ENCODE measurements at places on chromosomes 12 and 14.

DNA sequence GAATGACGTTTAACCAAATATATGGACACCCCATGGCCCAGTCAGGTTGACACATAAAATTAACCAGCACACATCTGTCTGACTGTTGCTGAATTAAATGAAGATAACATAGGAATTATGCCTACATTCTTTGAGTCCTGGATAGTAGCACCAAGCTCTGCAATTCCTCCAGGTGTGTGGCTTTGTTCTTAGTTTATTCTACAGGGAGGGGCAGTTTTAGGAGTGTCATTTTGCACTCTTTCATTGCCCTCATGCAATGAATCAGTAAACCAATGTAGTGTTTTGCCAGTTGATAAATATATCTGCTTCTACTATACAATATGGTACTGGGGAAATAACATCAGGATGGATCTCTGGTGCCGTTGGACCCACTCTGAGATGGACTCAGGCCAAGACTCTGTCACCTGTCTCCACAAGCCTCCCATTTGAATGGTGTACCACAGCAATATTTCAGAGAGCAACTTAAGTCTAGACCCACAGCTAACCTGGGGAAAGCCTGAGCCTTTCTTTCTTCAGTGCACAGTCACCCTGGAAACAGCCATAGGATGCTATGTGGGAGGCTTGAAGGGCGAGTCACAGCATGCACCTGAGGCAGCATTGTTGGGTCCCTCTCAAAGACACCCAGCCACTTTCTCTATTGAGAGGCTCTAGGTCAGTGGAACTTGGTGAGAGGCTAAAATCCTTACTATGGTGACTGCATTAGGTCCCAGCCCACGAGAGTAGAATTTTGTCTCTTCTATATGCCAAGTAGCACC lies 73.2 kb downstream of the ANO4 start:
- DNase-seq = no peak

DNA sequence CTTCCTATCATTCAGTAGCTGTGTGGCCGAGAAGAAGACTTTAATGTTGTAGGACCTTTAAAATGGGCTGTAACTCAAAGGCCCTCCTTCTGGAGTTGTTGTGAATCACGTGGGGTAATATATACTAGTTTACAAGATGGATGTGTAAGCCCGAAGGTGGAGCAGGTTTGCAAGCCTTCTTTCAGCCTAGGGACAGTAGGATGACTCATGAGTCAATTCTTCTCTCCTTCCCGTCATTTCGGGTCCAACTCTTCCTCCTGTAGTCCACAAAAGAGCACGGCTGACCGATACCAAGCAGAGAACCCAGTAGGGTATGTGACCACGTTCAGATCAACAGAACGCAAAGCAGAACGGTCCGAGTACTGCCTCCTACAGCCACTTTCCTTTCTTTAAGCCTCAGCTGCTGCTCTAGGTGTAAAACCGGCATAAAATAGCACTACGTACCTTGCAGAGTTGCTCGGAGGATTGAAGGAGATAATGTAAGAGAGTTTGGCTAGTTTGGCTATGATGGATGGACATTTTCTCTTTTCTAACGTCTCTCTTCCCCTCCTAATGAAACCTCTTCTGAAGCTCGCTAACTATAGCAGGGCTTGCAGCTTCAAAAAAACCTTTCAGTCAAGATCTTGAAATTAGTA lies 1.3 kb upstream of the RASSF3 start:
- peak; percentile 49 for DNase-seq

- peak; percentile 19 for DNase-seq
Observed at GRCh38 chr14:89941830-89942377, 12.6 kb downstream of the EFCAB11 start.

GRCh38 chr14:72547999-72548398 lies 345.9 kb downstream of the DPF3 start:
- DNase-seq = no peak

GRCh38 chr14:79354336-79354735 lies 857.0 kb downstream of the DIO2 start:
- no peak for DNase-seq

- no peak for DNase-seq
Observed at GRCh38 chr14:39446131-39446744, 14.0 kb upstream of the FBXO33 start.

GRCh38 chr14:61298824-61299223 lies 17.7 kb upstream of the TMEM30B start:
- DNase-seq = no peak

DNA sequence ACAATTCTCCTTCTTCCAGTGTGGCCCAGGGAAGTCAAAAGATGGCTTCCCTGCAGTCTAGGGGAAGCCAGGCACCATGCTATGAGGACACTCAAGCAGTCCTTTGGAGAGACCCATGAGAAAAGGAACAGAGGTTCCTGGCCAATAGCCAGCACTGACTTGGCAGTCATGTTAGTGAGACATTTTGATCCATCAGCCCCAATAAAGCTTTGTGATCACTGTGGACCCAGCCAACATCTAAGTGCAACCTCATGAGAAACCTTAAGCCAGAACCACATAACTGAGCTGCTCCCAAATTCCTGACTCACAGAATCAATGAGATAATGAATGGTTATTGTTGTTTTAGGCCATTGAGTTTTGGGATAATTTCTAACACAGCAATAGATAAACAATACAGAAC lies 51.0 kb upstream of the NAP1L1 start:
- no peak for DNase-seq

DNA sequence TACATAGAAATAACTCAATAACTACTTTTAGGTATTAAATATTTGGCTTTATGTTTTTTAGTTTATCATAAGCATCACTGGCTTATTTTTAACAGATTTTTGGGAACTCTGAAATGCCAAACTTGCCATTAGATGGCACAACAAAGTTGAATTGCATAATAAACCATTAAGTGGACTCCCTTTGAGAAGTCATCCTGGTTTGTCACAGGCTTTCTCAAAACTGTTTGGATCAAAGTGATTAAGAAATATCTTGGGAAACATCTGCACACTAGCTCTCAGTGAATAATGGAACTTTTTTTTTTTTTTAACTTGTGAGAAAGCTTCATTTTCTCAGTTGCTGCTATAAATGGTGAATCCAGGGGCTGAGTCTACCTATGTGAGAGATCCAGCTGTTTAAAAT lies 4.3 kb downstream of the SLC16A7 start:
- DNase-seq = no peak
